Progenitor cell of endocrine pancreas (in vitro differentiated cells): ENCODE measurements at places on chromosomes 4 and X. TPM values are rescaled to one million over a fixed set of nuclear protein-coding genes. Genes with fewer than 3 reads are reported as not detected.
A peak's percentile ranks its signal among the peaks of the same experiment; 100 is the strongest.

DNA sequence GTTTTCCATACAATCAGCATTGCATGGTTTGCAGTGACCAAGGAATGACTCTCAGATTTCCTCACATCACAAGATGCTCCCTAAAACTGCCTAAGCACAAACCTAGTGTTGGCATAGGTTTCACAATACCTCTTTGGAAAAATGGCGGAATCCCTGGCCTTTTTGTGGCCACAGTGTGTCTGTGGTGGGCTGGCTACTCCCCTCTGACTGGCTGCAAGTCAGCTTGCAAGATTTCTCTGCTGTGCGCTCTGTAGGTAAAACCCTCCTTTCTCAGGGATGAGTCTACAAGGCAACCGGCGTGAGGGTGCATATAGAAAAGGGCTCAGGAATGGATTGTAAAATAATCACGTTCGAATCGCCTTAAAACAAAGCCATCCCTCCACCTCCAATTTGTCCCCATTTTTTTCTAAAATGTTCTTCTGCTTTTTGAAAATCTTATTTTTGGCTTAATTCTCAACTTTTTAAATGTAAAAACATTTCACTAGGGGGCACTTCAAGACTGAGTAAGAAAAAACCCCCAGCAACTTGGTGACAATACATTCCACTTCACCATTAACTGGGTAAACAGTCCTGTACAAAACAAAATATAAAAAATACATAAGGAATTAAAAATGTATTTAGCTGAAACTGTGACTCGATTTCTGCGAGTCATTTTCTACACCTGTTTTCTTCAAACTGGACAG is 235.6 kb downstream of the STIM2 start:
- H3K27me3 ChIP-seq: peaks cover 25% of the 10 kb centered on the region
- no peak overlapping the region for H3K27ac ChIP-seq
- DNase-seq: no peak
- H3K4me1 ChIP-seq: peaks cover 11% of the 10 kb centered on the region

Gene NHSL2
- 3.4 and 4.8 TPM in 2 replicates for total RNA-seq

DNA sequence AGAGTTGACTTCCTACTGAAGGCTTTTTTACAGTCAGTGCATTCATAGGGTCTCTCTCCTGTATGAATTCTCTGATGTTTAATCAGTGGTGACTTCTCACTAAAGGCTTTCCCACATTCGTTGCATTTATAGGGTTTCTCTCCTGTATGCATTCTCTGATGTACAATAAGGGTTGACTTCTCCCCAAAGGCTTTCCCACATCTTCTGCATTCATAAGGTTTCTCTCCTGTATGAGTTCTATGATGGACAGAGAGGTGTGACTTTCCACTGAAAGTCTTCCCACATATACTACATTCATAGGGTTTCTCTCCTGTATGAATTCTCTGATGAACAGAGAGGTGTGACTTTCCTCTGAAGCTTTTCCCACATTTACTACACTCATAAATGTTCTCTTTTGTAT is 45.2 kb downstream of the ZNF674 start:
- H3K4me3 ChIP-seq: no peak overlapping the region
- H3K36me3 ChIP-seq: peaks cover 61% of the 10 kb centered on the region
- H3K4me1 ChIP-seq: no peaks in the 10 kb centered on the region
- no peak overlapping the region for H3K27ac ChIP-seq
- no peaks in the 10 kb centered on the region for H3K27me3 ChIP-seq
- no peak for DNase-seq

- H3K4me1 ChIP-seq: peaks cover 18% of the 10 kb centered on the region
- no peak for DNase-seq
- no peaks in the 10 kb centered on the region for H3K27me3 ChIP-seq
- H3K27ac ChIP-seq: no peak overlapping the region
- no peaks in the 10 kb centered on the region for H3K36me3 ChIP-seq
Observed at GRCh38 chrX:13023567-13023966, 20.9 kb downstream of the FAM9C start.

Gene NPY2R
- total RNA-seq: not detected in 2 replicates

Gene ENPEP
- 1.4 and 1.7 TPM in 2 replicates for total RNA-seq

GRCh38 chr4:146465628-146466027 is 56.1 kb downstream of the SLC10A7 start:
- H3K4me1 ChIP-seq: no peaks in the 10 kb centered on the region
- H3K36me3 ChIP-seq: no peaks in the 10 kb centered on the region
- DNase-seq: no peak
- no peaks in the 10 kb centered on the region for H3K27me3 ChIP-seq
- H3K27ac ChIP-seq: no peak overlapping the region

- peaks cover 5% of the 10 kb centered on the region for H3K4me1 ChIP-seq
- no peak overlapping the region for H3K4me3 ChIP-seq
- DNase-seq: no peak
- no peaks in the 10 kb centered on the region for H3K27me3 ChIP-seq
- no peaks in the 10 kb centered on the region for H3K36me3 ChIP-seq
Observed at GRCh38 chr4:58749206-58749605, 1639.0 kb upstream of the IGFBP7 start.

Gene ABLIM2
- total RNA-seq: 5.7 and 7.5 TPM in 2 replicates

Gene CACNA1F
- 0.19 and 0.64 TPM in 2 replicates for total RNA-seq

- peak within 1 kb of the TSS; percentile 96 for H3K4me3 ChIP-seq
- peak; percentile 62 for DNase-seq
- H3K4me1 ChIP-seq: peaks cover 20% of the 10 kb centered on the region
- H3K36me3 ChIP-seq: no peaks in the 10 kb centered on the region
Observed at GRCh38 chr4:173168396-173169177, at the start of gene GALNT7. TSS of gene GALNT7 (plus strand) at chr4:173168811. CDS start at chr4:173168836, 25 bp downstream.

Gene CXorf49
- not detected in 2 replicates for total RNA-seq

- DNase-seq: no peak
- H3K4me3 ChIP-seq: no peak overlapping the region
- peaks cover 1% of the 10 kb centered on the region for H3K36me3 ChIP-seq
- peak overlapping the region; percentile 4 for H3K27ac ChIP-seq
Observed at GRCh38 chrX:150454508-150455214, 91.5 kb downstream of the MAMLD1 start.

Gene HTR2C
- total RNA-seq: 0.07 and 0.09 TPM in 2 replicates

GRCh38 chr4:101660607-101661006 is 129.9 kb upstream of the BANK1 start:
- no peak overlapping the region for H3K4me3 ChIP-seq
- no peaks in the 10 kb centered on the region for H3K27me3 ChIP-seq
- H3K36me3 ChIP-seq: no peaks in the 10 kb centered on the region

Gene SPP1
- 3.7 and 11.1 TPM in 2 replicates for total RNA-seq

GRCh38 chr4:27702730-27703431 is 842.2 kb downstream of the STIM2 start:
- no peak for DNase-seq
- H3K4me1 ChIP-seq: no peaks in the 10 kb centered on the region
- H3K27me3 ChIP-seq: no peaks in the 10 kb centered on the region

Gene SSX2B
- not detected in 2 replicates for total RNA-seq

- DNase-seq: no peak
- H3K36me3 ChIP-seq: no peaks in the 10 kb centered on the region
- H3K27me3 ChIP-seq: no peaks in the 10 kb centered on the region
- H3K4me1 ChIP-seq: peaks cover 2% of the 10 kb centered on the region
- no peak overlapping the region for H3K4me3 ChIP-seq
Observed at GRCh38 chr4:118920247-118920646, 31.6 kb downstream of the SYNPO2 start.

GRCh38 chr4:3520276-3520675 is 11.9 kb downstream of the LRPAP1 start:
- H3K36me3 ChIP-seq: peaks cover 11% of the 10 kb centered on the region
- no peaks in the 10 kb centered on the region for H3K27me3 ChIP-seq
- no peak for DNase-seq
- no peak overlapping the region for H3K27ac ChIP-seq
- no peaks in the 10 kb centered on the region for H3K4me1 ChIP-seq

Gene FAM149A
- total RNA-seq: 12.0 and 13.5 TPM in 2 replicates

Gene SEL1L3
- 61.3 and 62.7 TPM in 2 replicates for total RNA-seq

Gene TAB3
- total RNA-seq: 39.1 and 42.9 TPM in 2 replicates

DNA sequence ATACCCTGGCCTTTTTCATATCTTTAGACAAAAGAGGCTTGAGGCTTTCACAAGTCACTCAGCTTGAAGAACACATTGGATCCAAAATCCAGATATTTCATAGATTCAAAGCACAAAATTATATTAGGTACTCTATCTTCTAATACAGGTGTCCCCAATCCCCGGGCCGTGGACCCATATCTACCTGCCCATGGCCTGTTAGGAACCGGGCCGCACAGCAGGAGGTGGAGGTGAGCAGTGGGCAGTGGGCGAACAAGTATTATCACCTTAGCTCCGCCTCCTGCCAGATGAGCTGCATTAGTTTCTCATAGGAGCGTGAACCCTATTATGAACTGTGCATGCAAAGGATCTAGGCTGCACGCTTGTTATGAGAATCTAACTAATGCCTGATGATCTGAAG is 18.7 kb downstream of the YIPF7 start:
- DNase-seq: no peak
- no peak overlapping the region for H3K4me3 ChIP-seq
- H3K36me3 ChIP-seq: no peaks in the 10 kb centered on the region

Gene APLN
- 0.14 and 0.38 TPM in 2 replicates for total RNA-seq

DNA sequence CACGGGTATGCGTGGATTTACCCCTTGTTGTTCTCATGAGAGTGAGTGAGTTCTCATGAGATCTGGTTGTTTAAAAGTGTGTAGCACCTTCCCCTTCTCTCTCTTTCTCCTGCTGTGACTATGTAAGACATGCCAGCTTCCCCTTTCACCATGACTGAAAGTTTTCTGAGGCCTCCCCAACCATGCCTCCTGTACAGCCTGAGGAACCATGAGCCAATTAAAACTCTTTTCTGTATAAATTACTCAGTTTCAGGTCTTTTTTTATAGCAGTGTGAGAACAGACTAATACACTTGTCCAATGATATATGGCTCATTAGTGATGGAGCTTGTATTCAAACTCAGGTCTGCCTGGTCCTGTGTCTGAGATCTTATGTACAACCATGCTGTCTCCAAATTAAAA is 28.5 kb upstream of the RTL3 start:
- no peaks in the 10 kb centered on the region for H3K4me1 ChIP-seq
- no peak overlapping the region for H3K27ac ChIP-seq
- H3K4me3 ChIP-seq: no peak overlapping the region
- DNase-seq: no peak

Gene USP17L5
- not detected in 2 replicates for total RNA-seq

Gene SPANXN3
- not detected in 2 replicates for total RNA-seq

GRCh38 chr4:155073852-155074251 is 134.6 kb upstream of the NPY2R start:
- no peak for DNase-seq
- no peak overlapping the region for H3K4me3 ChIP-seq
- no peaks in the 10 kb centered on the region for H3K36me3 ChIP-seq

DNA sequence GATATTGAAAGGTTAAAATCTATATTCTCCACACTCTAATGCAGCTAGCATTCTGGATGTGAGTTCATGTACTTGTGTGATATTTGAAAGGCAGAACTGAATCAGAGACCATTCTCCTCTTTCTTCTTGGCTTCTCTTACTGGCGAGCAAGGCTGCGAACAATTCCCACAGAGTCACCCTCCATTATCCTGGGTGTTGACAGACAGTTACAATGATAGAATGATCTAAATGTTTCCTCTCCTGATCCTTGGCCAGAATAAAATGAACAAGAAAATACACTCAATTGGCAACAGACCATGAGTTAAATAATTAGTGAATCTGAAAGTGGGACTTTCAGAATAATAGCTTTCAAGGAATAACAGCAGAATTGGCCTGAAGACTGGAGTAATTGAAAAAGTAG is 342.8 kb downstream of the RAPGEF2 start:
- H3K4me3 ChIP-seq: no peak overlapping the region
- no peaks in the 10 kb centered on the region for H3K36me3 ChIP-seq
- no peak overlapping the region for H3K27ac ChIP-seq
- DNase-seq: no peak
- H3K27me3 ChIP-seq: no peaks in the 10 kb centered on the region

Gene KLHL13
- total RNA-seq: 5.6 and 6.3 TPM in 2 replicates

DNA sequence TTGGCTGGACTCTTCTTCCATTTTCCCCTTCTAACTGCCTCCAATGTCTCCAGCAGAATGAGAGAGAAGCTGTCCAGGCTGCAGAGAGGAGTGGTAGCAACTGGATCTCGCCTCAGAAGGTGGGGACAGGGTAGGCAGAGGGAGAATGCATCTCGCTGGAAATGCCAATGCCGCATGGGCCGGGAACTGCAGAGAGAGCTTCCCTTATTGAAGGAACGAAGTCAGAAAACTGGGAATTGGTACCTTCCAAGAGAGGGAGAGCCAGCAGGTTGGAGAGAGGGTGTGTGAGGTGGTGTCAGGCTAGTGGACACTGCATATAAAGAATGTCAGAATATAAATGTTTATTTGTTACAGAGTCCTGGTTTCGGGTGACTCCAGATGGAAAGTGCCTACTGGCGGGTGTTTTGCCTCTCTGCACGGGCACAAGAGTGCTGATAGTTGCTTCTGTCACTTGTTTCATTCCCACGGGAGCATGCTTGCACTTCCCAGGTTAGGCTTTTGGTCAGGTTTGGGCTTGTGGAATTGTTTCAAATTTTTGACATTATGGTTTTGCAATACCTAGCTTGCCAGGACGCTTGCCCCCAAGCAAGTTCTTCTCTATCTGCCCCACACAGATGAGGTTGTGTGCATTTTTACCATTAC is 156.8 kb upstream of the STS start:
- H3K4me1 ChIP-seq: peaks cover 50% of the 10 kb centered on the region
- H3K36me3 ChIP-seq: peaks cover 10% of the 10 kb centered on the region
- no peaks in the 10 kb centered on the region for H3K27me3 ChIP-seq
- H3K27ac ChIP-seq: peak overlapping the region; percentile 91

Gene MAP7D3
- total RNA-seq: 5.8 and 5.9 TPM in 2 replicates

Gene XAGE1B
- not detected in 2 replicates for total RNA-seq

Gene ZAR1
- 0.27 TPM in 1 of 2 replicates, not detected in the other for total RNA-seq

- no peak overlapping the region for H3K27ac ChIP-seq
- DNase-seq: no peak
- H3K4me3 ChIP-seq: no peak overlapping the region
- H3K27me3 ChIP-seq: no peaks in the 10 kb centered on the region
- peaks cover 9% of the 10 kb centered on the region for H3K4me1 ChIP-seq
- H3K36me3 ChIP-seq: peaks cover 20% of the 10 kb centered on the region
Observed at GRCh38 chr4:88609387-88609786, 17.1 kb downstream of the HERC3 start.

Gene NPY1R
- 12.9 and 13.7 TPM in 2 replicates for total RNA-seq

GRCh38 chr4:1992468-1993168 is 16.2 kb downstream of the NELFA start:
- H3K4me3 ChIP-seq: no peak overlapping the region
- H3K27me3 ChIP-seq: no peaks in the 10 kb centered on the region
- H3K27ac ChIP-seq: no peak overlapping the region
- no peaks in the 10 kb centered on the region for H3K4me1 ChIP-seq
- H3K36me3 ChIP-seq: peaks cover 26% of the 10 kb centered on the region

- no peak overlapping the region for H3K4me3 ChIP-seq
- no peaks in the 10 kb centered on the region for H3K4me1 ChIP-seq
- H3K27ac ChIP-seq: no peak overlapping the region
Observed at GRCh38 chrX:131046596-131046995, 11.6 kb upstream of the ARHGAP36 start.

Gene ADH1A
- 5.6 TPM in 2 replicates for total RNA-seq

Gene GABRQ
- total RNA-seq: 0.10 and 0.18 TPM in 2 replicates

Gene ASB12
- 0.22 and 0.47 TPM in 2 replicates for total RNA-seq

Gene NPNT
- total RNA-seq: 6.5 and 7.6 TPM in 2 replicates

Gene SHROOM4
- 5.7 and 6.6 TPM in 2 replicates for total RNA-seq
